Ascending aorta (tissue), 2 donors: ENCODE measurements at places on chromosomes 12 and 14. TPM values are rescaled to one million over a fixed set of nuclear protein-coding genes. Genes with fewer than 3 reads are reported as not detected.

INSM2 gene
- not detected for total RNA-seq

DNA sequence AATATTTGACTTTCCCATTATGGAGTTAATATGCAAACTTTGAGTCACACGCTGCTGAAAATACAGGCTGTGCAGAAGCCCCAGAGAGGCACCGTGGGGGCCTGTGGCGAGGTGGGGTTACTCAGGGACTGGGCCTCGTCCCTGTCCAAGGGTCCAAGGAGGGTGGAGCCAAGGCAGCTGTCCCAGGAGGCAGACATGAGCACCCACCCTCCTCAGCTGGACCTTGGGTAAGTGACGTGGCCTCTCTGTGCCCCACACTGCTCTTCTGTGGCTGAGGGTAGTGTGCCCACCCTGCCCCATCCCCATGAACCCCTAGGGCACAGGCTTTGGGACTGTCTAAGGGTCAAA, 39.4 kb downstream of the FAM222A start:
- H3K27ac ChIP-seq = no peak overlapping the region
- no peak overlapping the region for H3K4me3 ChIP-seq
- H3K36me3 ChIP-seq = no peaks in the 10 kb centered on the region
- H3K4me1 ChIP-seq = no peaks in the 10 kb centered on the region
- no peaks in the 10 kb centered on the region for H3K27me3 ChIP-seq

ANKRD33 gene
- total RNA-seq = not detected

CMKLR1 gene
- total RNA-seq = 45.3 TPM

DNA sequence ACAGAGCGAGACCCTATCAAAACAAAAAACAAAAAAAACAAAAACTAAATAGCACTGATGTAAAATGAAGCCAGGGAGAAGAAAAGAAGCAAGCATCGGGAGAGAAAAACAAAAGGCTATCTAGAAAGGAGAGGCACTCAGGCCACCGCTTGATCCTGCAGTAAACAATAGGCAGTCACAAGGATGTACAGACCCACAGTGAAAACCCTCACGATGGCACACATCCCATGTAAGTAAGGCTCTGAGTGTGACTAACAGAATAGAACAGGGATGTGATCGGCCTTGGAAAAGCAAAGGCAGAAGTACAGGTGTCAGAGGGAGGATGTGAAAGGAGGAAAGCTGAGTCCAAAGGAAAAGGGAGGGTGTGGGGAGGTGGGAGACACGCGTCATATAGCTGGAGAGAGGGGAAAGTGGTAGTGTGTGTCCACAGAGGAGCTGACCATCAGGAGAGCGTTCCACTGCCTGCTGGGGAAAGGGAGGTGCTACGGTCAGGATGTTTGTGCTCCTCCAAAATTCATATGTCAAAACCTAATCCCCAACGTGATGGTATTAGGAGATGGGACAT, 31.5 kb downstream of the CAMKK2 start:
- peaks cover 59% of the 10 kb centered on the region for H3K36me3 ChIP-seq
- H3K27ac ChIP-seq = no peak overlapping the region
- DNase-seq = no peak
- H3K4me1 ChIP-seq = no peaks in the 10 kb centered on the region

- peaks cover 12% of the 10 kb centered on the region for H3K4me1 ChIP-seq
- no peaks in the 10 kb centered on the region for H3K27me3 ChIP-seq
- DNase-seq = no peak
These were observed 1.3 kb downstream of the NAA30 start for GRCh38 chr14:57391517-57392195.

PIANP gene
- total RNA-seq = not detected

GRCh38 chr14:50955373-50956043, 11.2 kb upstream of the PYGL start:
- peak; percentile 27 for DNase-seq
- H3K4me1 ChIP-seq = no peaks in the 10 kb centered on the region
- H3K27me3 ChIP-seq = no peaks in the 10 kb centered on the region
- H3K27ac ChIP-seq = no peak overlapping the region

DNA sequence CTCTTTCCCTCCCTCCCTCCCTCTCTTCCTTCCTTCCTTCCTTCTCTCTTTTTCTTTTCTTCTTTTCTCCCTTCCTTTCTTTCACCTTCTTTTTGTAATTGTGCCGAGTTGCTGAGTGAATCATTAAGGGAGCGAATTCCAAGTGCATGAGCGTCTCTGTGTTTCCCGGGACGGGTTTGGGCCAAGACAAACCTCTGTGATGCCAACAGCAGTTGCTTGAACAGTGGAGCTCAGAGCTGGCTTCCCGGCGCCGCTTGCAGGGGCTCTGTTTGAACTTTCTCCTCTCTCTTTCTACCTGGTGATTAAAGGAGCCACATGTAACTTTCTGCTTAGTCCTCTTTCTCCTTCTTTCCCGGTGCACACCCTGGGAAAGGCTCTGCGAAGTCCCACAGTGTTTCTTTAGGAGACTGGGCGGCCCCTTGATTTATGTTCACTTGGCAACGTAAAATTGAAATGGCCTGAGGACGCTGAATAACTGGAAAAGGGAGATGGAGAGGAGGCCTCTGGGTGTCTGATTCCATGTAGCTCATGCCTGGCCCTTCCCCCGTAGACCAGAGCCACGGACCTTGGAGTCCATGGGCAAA, 33.7 kb upstream of the MAP1LC3B2 start:
- H3K4me1 ChIP-seq = peaks cover 2% of the 10 kb centered on the region
- H3K4me3 ChIP-seq = peak overlapping the region; percentile 31

HOXC11 gene
- 0.32 TPM for total RNA-seq

RHEBL1 gene
- total RNA-seq = not detected

SERPINA1 gene
- 34.3 TPM for total RNA-seq
